ENCODE measurements at places on chromosomes 12 and 14. TPM values are rescaled to one million over a fixed set of nuclear protein-coding genes. Genes with fewer than 3 reads are reported as not detected.

- ATAC-seq: no peak
Observed at GRCh38 chr12:7542813-7543212, 39.2 kb upstream of the CD163 start.

DNA sequence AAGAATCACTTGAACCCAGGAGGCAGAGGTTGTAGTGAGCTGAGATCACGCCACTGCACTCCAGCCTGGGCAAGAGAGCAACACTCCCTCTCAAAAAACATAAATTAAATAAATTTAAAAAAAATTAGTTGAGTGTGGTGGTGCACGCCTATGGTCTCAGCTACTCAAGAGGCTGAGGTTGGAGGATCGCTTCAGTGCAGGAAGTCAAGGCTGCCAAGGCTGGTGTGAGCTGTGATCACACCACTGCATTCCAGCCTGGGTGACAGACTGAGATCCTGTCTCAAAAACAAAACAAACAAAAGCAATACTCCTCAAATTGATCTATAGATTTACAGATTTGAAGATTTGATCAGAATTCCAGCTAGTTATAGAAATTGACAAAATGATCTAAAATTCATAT lies 92.7 kb upstream of the RESF1 start:
- ATAC-seq: no peak

DNA sequence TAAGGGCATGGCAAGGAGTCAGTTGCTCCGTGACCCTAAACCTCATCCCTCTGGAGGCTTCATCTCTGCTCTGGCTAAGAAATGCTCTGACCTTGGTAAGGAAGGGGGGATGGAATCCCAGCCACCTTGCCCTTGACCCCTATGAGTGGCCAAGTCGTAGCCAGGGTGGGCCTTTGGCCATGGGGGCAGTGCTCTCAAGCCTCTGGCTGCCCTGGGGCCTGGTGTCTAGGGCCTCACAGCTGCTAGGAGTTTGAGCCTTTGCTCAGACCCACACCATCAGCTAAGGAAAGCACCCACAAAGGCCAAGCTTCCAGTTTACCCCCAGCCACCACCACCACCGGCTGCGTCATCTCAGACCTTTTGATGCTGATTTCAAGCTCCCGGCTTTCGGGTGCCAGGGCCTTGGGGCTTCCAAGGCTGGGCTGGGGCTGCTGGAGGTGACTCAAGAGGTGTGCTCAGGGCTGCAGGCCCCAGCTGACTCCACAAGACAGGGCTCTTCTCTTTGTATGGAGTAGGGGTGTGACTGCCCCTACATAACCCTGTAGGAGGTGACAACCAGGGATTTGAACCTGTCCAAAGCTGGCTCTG lies 3.7 kb downstream of the ASB2 start:
- ATAC-seq: no peak

- no peak for ATAC-seq
Observed at GRCh38 chr14:48536318-48536717, 860.9 kb upstream of the MDGA2 start.

Gene PMCH
- total RNA-seq: not detected

DNA sequence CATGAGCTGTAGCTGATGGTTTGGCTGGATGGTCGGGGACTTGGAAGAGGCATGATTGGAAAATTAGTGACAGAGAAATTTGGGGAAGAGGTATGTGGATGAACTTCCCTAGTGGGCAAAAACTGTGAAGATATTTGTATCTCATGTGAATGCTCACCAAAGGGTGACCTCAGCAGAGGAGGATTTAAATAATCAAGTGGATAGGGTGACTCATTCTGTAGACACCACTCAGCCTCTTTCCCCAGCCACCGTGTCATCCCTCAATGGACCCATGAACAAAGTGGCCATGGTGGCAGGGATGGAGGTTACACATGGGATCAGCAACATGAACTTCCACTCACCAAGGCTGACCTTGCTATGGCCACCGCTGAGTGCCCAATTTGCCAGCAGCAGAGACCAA lies 60.8 kb upstream of the KRAS start:
- ATAC-seq: no peak

GRCh38 chr12:24360907-24361306 lies 411.4 kb upstream of the SOX5 start:
- no peak for ATAC-seq

DNA sequence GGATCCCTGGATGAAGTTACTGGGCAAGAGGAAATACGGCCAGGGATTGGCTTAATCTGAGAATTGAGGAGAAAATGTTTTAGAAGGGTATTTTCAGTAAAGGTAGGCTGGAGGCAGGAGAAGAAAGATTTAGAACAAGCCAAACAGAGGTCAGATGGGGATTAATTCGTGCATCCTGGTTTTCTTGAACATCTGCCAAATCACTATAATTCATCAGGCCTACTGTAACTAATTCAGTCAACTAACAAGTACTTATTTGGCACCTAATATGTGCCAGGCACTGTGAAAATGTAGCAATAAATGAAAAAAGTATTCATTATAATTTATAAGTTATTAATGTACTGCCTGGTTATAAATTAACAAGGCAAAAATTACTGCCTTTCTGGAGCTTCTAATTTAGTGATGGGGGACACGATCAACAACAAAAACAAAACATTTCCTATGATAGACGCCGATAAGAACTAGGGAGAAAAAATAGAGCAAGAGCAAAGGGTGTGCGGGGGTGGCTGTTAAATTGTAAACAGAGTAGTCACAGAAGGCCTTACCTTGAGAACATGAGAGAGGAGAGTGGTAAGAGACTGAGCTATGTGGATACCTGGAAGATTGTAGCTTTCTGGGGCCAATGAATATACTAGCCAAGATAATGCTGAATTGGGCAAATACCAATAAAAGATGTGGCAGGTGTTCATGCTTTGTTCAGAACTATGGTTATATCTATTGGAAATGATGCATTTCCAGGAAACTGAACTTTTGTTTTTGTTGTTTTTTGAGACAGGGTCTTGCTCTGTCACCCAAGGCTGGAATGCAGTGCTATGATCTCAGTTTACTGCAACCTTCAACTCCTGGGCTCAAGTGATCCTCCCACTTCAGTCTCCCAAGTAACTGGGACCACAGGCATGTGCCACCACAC lies 34.0 kb downstream of the DUSP16 start:
- ATAC-seq: peak; percentile 20

DNA sequence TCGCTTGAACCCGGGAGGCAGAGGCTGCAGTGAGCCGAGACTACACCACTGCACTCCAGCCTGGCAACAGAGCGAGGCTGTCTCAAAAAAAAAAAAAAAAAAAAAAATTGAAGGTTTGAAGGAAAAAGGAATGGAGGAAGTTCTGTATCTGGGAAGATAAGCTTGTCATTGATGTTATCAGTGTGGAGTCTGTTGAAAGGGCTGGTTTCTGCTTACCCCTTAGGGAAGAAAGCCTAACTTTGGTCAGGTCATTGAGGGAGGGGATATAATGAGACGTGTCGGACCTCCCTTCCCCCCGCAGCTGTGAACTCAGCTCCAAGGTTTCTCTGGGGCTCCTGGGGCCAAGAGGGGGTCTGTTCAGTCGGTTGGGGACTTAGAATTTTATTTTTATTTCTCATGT lies 16.4 kb downstream of the DAO start:
- ATAC-seq: no peak

- no peak for ATAC-seq
Observed at GRCh38 chr14:74482571-74482970, 10.5 kb downstream of the NPC2 start.

Gene GPR137C
- 0.16 TPM for total RNA-seq

DNA sequence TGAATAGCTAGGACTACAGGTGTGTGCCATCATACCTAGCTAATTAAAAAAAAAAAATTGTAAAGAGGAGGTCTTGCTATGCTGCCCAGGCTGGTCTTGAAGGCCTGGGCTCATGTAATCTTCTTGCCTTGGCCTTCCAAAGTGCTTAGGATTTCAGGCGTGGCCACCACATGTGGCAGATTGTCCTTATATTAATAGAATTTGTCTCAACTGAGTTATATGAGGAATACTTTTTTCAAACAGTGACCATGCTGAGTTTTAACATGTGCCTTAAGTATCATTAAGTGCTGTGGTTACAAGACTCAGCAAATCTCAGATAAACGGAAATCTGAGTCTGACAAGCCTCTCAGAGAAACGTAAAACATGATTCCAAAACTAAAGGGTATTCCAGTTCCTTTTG lies 83.2 kb upstream of the FERMT2 start:
- ATAC-seq: no peak

GRCh38 chr14:75715926-75716780 lies 55.1 kb downstream of the TTLL5 start:
- no peak for ATAC-seq

Gene CMKLR1
- 0.56 TPM for total RNA-seq

DNA sequence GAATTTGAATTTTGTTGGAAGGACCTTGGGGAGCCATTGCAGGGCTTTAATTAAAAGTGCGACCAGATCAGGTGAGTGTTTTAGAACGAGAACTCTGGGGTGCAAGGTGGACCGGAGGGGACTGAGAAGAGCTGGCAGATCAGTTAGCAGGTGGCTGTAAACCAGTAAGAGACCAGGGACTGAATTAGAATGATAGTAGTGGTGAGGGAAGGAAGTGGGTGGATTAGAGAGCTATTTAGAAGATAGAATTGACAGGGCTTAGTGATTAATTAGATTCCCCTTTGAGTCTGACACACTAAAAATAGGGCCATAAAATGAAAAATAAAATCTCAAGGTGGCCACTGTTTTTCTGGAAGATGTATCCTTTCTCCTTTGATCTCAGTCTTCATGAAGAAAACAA lies 44.8 kb downstream of the PLXNC1 start:
- no peak for ATAC-seq

Gene RIPK3
- total RNA-seq: 10.5 TPM

- ATAC-seq: no peak
Observed at GRCh38 chr12:112546996-112547395, 128.2 kb downstream of the PTPN11 start.

DNA sequence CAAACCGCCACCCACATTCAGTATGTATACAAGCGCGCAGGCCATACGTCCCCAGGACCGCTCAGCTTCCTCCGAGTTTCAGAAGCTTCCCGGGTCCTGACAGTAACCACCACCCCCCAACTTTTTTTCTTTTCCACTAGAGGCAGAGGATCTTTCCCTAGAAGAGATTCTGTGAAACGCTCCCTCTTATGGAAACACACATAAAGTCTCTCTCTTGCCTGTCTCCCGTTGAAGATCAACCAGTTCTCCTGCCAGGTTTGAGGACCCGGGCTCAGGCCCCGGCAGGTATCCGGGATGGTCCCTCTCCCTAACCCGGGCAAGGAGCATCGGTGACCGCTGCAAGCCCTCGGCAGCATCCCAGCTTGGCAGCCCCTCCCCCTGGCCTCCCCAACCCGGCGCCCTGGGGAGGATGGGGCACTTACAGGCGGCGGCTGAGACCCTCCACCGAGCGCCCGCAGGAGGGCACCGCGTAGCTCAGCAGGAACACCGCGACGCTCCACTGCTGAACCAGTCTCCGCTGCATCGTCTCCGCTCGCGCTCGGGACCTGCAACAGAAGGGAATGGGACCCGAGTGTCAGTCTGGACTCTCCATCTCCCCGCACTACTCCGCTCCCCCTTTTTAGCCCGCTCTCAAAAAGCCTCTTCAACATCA lies 3.4 kb downstream of the PTHLH start:
- peak; percentile 10 for ATAC-seq

Gene OR6C70
- not detected for total RNA-seq

GRCh38 chr12:127165567-127166392 lies 1101.2 kb upstream of the TMEM132C start:
- ATAC-seq: peak; percentile 97

DNA sequence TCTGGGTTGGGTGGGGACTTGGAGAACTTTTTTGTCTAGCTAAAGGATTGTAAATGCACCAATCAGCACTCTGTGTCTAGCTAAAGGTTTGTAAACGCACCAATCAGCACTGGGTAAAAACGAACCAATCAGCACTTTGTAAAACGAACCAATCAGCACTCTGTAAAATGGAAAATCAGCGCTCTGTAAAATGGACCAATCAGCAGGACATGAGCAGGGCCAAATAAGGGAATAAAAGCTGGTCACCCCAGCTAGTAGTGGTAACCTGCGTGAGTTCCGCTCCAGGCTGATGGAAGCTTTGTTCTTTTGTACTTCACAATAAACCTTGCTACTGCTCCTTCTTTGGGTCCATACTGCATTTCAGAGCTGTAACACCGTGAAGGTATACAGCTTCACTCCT lies 1.7 kb upstream of the ACOT2 start:
- ATAC-seq: no peak

- peak; percentile 37 for ATAC-seq
Observed at GRCh38 chr12:53862831-53863230, 75.8 kb upstream of the HOXC13 start.

Gene RGS6
- 0.52 TPM for total RNA-seq

Gene WNT1
- not detected for total RNA-seq

- no peak for ATAC-seq
Observed at GRCh38 chr14:68791078-68791901, 1.6 kb downstream of the ZFP36L1 start.

GRCh38 chr12:104649217-104649824 lies 192.6 kb downstream of the CHST11 start:
- no peak for ATAC-seq

- no peak for ATAC-seq
Observed at GRCh38 chr12:6960593-6961277, 9.6 kb downstream of the PTPN6 start.

Gene SRRM4
- not detected for total RNA-seq

DNA sequence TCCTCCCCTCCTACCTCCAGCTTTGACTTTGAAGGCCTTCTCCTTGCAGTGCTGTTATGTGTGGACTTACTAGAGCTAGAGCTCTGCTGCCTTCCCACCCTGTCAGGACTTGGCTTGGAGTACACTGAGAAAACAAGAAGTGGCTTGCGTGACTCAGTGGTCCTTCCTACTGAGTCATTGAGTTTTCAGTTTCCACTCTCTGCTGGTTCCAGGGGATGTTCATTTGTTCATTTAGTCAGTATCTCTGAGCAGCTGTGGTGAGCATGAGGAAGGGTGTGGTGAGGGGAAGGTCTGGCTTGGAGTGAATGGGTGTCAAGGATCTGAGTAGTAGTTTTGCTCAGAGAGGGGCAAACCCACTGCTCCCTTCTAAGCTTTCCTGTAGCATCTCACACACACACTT lies 17.2 kb upstream of the ELK3 start:
- peak; percentile 75 for ATAC-seq

Gene TNS2
- 10.6 TPM for total RNA-seq

Data from esophagus mucosa (tissue), 1 donor.